ENCODE measurements at places on chromosomes 6 and 20.

DNA sequence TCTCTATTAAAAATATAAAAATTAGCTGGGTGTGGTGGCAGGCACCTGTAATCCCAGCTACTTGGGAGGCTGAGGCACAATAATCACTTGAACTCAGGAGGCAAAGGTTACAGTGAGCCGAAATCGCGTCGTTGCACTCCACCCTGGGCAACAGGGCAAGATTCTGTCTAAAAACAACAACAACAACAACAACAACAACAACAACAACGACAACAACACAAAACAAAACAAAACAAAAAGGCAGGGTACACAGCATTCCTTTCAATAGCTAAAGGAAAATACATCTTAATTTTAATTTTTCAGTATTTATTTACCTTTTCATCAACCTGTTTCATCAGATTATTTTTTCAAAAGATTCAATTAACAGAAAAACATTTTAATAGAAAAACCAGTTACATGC lies 28.4 kb downstream of the SRPK1 start:
- no peak for DNase-seq

DNA sequence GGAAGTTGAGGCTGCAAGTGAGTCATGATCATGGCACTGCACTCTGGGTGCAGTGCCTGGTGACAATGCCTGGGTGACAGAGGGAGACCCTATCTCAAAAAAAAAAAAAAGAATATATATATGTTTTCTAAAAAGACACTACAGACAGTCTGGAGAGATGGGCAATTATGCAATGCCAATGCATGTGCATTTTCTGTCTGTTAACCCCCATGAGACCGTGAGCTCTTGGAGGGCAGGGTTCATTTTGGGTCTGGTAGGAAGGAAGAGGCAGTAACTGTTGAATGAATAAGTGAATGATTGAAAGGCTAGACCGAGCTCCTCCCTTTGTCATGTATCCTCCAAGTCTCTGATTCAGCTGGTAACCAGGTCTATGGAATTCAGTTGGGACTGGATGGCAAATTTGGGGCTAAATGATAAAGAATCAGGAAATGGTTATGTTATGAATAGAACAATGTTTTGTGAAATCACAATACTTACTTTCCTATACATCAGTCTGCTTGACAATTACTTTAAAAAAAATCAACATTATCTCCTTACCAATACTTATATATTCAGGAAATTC lies 5.6 kb upstream of the BLCAP start:
- DNase-seq, result no peak

GRCh38 chr6:118715376-118715775 lies 64.0 kb upstream of the CEP85L start:
- no peak for DNase-seq

- no peak for DNase-seq
Measured at GRCh38 chr6:13268913-13269518, 59.3 kb downstream of the TBC1D7 start.

- DNase-seq, result no peak
Measured at GRCh38 chr6:64054861-64055260, 419.3 kb downstream of the PHF3 start.

DNA sequence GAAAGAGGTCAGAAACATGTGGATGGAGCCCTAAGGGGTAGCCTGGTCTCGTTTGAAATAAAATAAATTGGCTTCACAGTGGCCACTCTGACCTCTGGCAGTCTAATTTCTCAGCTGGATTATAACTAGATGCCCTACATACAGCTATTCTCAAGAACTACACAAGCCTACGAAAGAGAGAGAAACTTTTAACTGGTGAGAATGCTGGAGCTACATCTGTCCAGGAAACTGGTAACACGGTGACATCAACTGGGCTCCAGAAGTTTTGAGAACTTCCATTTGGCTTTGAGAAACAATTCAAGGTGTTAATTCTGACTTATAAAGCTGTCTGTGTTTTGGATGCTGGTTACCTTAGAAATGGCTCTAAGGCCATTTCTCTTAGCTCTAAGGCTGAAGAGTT lies 187.3 kb upstream of the TENT5A start:
- DNase-seq, result no peak

DNA sequence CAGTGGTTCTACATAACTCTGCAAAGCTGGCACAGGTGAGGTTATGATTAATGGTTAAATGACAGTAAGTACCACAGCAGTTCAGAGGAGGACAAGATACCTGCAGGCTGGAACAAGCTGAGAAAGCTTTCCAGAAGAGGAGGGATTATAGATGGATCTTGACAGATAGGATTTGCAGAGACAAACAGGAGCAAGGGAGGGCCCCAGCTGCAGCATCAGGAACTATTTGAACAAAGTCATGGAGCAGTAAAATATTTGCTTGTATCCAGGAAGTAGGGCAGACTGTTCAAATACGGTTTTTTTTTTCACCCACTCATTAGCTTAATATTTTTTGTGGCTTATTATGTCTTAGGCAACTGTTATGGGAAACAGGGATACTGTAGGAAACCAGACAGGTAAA lies 144.4 kb upstream of the MAN1A1 start:
- DNase-seq, result no peak

GRCh38 chr6:121951918-121952379 lies 447.5 kb upstream of the HSF2 start:
- no peak for DNase-seq

DNA sequence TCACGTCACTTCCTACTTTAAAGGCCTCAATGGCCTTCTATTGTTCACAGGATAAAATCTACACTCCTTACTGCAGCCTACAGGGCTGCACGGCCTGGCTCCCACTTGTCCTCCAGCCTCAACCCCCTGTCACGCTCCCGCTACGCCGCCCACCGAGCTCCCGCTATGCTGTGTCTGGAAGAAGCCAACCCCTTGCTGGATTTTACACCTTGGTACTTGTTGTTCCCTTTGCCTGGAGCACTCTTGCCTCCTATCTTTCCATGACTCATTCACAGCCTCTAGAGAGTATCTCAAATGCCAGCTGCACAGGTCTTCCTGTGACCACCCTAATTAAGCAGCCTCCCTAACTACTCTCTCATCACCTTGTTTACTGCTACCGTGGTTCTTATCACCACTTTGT lies 259.9 kb downstream of the PRKN start:
- DNase-seq, result no peak

GRCh38 chr6:103872678-103873077 lies 987.0 kb downstream of the HACE1 start:
- DNase-seq, result no peak

- no peak for DNase-seq
Measured at GRCh38 chr6:156474507-156475120, 302.6 kb upstream of the ARID1B start.

DNA sequence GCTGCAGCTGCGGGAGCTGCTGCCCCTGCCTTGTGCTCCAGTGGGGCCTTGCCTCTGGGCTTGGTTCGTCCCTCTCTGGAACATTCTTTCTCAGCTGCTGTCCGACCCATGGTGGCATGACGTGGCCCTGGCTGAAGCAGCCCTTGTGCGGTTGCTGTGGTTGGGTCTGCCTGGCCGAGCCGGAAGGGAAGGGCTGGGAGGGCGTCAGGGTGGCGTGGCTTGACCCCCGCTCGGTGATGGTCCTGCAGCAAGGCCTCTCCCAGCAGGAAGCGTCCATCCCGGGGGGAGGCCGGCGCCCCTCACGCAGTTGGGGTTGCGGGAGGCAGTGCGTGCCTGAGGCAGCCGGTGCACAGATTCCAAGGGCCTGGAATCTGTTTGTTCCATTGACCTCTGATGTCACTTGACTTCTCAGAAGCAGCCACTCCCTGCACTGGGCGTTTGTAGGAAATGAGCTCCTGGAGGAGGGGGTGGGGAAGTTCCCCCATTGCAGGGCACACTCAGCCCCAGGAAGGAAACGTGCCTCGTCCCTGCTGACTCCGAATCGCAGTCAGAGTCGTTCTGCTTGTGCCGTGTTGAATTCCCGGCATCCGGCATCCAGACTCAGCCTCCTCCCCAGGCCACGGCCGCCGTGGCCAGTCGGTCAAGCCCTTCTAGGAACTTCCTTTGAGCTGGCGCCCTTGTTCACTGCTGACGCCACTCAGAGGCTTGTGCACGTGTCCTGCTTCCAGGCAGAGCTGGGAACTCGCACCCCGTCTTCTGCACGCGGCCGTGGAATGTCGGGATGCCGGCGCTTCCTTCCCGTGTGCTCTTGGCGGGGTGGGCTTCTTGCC lies 9.7 kb upstream of the TNFRSF6B start:
- no peak for DNase-seq

DNA sequence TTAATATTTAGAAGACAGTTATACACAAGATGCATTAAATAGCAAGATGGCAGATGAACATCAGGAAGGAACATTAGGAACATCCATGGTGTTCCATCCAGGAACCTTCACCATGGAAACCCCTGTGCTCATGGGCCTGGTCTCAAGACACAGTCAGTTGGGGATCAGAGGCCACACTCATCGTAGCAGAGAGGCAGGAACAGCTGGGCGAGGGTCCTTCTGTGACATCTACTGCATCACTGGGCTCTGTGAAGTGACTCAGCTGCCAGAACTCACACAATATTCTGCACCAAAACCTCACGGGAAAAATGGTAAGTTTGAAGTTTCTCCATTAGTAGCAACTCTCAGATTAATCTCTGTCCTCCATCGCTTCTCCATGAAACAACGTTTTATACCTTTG lies 356.6 kb downstream of the PREX1 start:
- DNase-seq, result no peak

DNA sequence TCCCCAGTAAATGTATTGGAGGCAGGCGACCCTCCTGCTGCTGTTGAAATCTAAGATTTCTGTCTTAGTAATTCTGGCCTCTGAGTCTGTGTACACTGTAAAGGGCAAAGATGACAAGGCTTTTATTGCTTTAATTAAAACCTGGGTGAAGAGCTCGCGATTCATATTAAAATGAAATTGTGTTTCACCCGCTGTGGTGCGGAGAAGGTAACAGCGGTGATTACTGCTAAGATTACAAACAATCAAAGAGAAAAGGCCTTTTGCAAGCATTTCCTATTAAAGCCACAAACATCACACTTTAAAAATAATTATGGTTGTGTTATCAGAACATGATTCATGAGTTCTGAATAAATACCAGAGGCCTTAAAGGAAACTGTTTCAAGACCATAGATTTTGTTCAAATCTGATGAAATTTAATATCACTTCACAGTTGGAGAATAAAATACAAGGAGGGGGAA lies 69.3 kb downstream of the TOX2 start:
- no peak for DNase-seq

Measured in glutamatergic neuron (in vitro differentiated cells).